ENCODE measurements at places on chromosomes 12 and 14.

GRCh38 chr12:2804393-2805142, 7.9 kb upstream of the ITFG2 start:
- no peak for DNase-seq

- DNase-seq, result no peak
These were observed 88.9 kb downstream of the NUMB start for GRCh38 chr14:73369428-73369827.

GRCh38 chr14:87387806-87388205, 605.2 kb downstream of the GALC start:
- no peak for DNase-seq

GRCh38 chr12:49974231-49974675, 1.5 kb downstream of the AQP6 start:
- no peak for DNase-seq

- DNase-seq, result no peak
These were observed 98.2 kb downstream of the RAD52 start for GRCh38 chr12:851343-851742.

- DNase-seq, result no peak
These were observed 604 bp downstream of the GALNT4 start for GRCh38 chr12:89523843-89524540.

- DNase-seq, result no peak
These were observed 67.5 kb downstream of the ETV6 start for GRCh38 chr12:11716794-11717518.

- no peak for DNase-seq
These were observed 7.1 kb downstream of the DTX1 start for GRCh38 chr12:113063396-113064350.

DNA sequence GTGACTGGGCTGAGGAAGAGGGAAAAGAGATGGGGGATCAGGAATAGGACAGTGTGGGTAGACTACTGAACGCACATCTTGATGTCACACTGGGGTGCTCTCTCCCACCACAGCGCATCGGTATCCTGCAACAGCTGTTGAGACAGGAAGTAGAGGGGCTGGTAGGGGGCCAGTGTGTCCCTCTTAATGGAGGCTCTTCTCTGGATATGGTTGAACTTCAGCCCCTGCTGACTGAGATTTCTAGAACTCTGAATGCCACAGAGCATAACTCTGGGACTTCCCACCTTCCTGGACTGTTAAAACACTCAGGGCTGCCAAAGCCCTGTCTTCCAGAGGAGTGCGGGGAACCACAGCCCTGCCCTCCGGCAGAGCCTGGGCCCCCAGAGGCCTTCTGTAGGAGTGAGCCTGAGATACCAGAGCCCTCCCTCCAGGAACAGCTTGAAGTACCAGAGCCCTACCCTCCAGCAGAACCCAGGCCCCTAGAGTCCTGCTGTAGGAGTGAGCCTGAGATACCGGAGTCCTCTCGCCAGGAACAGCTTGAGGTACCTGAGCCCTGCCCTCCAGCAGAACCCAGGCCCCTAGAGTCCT, 6.9 kb downstream of the C1QL4 start:
- no peak for DNase-seq

DNA sequence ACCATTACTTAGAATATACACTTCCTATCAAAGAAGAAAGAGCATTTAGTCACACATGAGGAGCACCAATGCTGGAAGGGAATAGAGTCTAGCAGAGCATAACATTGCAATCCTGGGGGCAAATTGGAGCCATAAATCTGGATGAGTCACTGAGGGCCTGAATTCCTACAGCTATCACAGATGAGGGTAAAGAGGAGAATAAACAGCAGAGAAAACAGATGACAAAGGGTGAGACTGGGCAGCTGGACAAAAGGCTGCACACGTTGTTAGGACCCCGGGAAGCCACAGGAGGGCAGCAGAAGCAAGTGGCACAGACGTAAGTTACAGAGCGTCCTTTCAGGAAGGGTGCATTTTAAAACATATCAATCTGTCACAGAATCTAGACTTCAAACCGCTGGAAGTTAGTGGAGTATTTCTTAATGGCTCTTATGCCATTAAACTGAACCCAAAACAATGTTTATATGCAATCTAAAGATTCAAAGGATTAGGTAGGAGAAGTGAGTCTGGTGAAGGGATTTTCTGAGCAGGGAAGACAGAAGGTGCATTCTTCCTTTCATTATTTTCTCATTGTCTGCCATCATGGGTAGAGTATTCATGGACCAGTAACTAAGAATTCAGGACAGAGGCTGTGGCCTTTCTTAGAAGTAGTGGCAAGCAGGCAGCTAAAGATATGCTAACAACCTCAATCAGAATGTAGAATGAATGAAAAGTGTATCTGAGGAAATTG, 159.8 kb upstream of the DAAM1 start:
- DNase-seq, result peak; percentile 4

DNA sequence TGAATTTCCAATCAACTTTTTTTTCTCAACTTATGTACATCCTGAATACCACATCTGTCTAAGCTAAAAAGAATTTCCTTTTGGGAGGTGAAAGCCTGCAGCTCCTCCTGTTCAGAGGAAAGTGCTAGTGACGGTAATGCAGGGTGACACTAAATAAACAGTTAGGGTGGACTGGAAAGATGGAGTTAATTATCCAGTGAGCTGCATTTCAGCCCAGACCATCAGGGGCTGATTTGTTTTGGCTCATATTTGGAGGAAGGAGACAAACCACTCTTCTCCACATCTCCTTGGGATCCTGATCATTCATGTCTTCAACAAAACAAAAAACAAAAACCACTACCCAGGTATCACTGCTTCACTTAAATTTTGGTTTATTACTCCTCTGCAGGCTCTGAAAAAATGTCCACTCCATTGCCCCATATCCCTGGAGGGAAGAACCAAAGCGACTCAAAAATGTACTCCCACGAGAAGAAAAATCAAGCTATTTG, 5.1 kb upstream of the SIX1 start:
- no peak for DNase-seq
